ENCODE measurements at places on chromosomes 7 and 10.
A peak's percentile ranks its signal among the peaks of the same experiment; 100 is the strongest.

DNA sequence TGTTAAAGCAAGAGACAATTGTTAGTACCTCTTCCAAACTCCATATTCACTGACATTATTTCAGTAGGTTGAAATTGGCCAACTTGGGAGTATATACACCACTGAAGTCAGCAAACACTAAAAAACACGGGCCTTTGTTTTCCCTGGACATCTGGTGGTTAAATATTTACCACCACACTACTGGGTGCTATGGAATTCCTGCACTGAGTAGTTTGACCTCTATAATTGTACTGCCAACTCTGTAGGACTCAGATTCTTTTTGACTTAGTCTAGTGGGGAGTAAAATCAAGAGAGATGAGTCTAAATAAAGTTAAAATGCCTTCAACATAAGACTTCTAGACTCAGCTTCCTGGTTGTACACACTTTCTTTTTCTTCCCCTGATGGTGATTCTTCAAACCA, 41.3 kb upstream of the TES start:
- DNase-seq, result peak; percentile 48

- DNase-seq, result peak; percentile 79
Measured at GRCh38 chr7:48088559-48089045, 463 bp upstream of the UPP1 start.

GRCh38 chr10:712089-712488, 22.6 kb upstream of the DIP2C start:
- DNase-seq, result no peak

GRCh38 chr7:43905209-43905946, 1.0 kb downstream of the URGCP start:
- DNase-seq, result peak; percentile 38

DNA sequence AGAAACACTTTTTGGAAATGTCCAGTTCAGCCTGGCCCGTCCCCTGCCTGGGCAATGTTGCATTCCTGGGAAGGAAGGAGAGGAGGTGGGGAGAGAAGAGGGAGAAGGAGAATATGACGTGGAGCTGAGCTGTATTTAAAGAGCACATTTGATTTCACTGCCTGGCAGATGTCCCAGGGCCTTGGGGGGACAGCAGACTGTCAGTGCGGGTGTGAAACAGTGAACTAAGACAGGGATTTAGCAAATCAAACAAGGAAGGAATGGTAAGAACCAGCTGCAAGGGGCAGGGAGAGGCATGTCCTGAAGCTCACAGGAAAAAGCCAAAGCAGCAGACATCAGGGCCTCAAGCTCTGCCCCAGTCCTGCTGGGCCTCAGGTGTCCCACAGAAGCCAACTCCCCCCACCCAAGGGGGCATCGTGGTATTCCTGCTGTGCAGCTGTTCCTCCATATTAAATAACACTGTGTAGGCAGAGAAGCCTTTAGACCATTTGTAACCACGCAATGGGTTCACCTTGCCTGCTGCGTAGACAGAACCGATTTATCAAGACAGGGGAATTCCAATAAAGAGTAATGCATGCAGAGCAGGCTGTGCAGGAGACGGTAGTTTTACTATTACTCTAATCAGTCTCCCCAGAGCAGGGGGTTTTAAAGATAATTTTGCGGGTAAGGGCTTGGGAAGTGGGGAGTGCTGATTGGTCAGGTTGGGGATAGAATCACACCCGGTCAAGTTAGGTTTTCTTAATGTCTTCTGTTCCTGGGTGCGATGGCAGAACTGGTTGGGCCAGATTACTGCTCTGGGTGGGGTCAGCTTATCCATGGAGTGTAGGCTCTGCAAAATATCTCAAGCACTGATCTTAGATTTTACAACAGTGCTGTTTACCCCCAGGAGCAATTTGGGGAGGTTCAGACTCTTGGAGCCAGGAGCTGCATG, 18.3 kb downstream of the LEP start:
- no peak for DNase-seq

- DNase-seq, result no peak
Measured at GRCh38 chr10:75189266-75190096, 21.1 kb upstream of the VDAC2 start.

DNA sequence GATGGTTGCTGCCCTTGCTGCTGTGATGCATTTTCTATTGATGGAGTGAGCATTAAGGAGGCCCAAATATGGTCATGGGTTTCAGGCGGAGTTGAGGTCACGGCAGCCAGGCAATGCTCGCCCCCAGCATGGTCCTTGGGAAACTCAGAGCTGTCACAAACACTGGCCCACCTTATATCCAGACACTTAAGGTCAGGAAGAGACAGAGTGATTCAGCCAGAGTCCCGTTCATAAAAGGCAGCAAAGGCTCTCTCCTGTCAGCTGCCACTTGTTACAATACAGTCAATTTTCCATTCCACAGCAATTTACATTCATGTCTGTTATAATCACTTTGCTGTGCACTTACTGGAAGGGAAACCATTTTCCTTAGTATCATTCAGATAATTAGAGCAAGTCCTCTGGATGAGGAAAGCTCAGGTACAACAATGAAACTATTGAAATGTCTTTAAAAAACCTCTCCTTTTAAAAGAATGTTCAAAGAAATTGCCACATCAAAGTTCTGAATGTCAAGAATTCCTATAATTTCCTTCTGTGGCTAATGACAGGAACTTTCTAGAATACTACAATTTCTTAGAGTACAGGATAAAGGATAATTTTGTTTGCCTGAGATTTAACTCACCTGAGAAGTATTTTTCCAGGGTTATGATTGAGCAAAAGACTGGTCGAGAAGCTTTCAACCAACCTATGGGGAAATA, 14.8 kb upstream of the ANKRD1 start:
- DNase-seq, result no peak

- DNase-seq, result no peak
Measured at GRCh38 chr7:132256721-132257212, 319.5 kb downstream of the PLXNA4 start.

GRCh38 chr7:38842746-38843145, 66.2 kb downstream of the VPS41 start:
- no peak for DNase-seq

GRCh38 chr7:39085189-39085588, 107.5 kb downstream of the POU6F2 start:
- DNase-seq, result no peak

DNA sequence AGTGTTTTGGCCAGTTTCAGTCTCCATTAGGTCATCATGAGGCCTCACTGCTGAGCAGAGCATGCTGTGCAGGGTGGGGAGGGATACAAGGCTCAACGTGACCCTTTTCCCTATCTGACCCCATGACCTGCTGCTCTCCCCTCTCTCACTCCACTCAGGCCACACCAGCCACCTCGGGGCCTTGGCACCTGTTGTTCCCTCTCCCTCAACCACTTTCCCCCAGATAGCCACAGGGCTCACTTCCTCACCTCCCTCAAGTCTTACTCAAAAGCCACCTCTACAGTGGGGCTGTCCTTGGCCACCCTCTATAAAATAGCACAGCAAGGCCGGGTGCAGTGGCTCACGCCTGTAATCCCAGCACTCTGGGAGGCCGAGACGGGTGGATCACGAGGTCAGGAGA, 13.9 kb downstream of the SH3PXD2A start:
- DNase-seq, result no peak

DNA sequence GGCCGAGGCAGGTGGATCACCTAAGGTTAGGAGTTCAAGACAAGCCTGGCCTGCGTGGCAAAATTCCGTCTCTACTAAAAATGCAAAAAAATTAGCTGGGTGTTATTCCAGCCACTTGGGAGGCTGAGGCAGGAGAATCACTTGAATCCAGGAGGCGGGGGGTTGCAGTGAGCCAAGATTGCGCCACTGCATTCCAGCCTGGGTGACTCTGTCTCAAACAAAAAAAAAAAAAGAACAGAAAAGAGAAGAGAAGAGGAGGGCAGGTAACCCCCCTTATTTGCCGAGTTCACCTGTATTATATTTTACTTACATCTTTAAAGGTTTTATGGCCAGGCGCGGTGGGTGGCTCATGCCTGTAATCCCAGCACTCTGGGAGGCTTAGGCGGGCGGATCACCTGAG, 91.7 kb downstream of the RNF216 start:
- no peak for DNase-seq

DNA sequence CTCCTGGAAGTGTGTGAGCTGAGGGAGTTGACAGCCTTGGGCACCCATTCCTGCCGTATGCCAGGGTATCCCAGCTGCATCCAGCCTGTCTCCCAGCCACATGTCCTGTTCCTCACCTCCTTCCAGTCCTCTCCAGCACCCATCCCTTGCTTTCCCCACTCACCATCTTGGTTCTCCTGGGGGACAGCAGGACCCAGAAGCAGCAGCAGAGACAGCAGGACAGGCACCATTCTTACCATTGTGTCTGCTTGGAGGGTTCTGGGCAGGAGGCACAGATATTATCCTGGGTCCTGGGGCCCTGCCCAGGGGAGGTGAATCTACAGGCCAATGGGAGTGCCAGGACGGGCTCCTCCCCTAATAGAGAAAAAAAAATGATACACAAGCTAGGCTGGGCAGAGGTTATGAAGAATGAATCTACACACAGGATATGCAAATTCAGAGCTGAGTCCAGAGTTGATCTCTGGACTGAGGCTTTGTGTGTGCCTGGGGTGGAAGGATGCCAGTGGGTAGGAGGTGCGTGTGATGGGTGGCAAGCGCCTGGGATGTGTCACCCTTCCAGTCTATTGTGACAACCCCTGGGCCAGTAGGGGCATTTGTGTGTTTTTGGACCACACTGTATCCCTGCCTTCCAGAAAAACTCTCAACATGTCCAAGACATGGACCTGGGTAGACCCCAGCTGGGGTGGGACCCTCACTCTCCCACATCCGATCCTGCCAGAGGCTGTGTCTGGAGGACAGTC, at the start of gene AZGP1:
AZGP1 (minus strand) TSS at position 250 of the 740 bp plus-strand sequence; CDS start at position 239, 11 bp downstream.
- no peak for DNase-seq

GRCh38 chr7:5557920-5558401, 134.3 kb upstream of the TNRC18 start:
- no peak for DNase-seq

DNA sequence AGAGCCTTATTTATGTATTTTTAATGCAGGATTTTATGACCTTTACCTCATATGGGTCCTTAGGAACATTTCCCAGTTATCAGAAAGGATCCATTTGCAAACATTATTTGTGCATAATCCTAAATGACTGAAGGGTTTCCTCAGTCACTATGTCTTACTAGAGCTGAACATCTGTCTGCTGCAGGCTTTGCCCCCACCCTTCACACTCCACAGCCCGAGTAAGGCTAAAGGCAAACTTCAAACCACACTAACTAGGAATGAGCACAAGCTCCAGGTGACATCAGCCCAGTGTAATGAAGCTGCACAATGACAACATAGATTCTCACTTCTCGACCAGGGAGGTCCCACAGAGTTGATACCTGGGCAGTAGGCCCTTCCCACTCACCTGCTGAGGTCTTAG, 491.3 kb upstream of the MKI67 start:
- DNase-seq, result no peak

GRCh38 chr10:44774676-44775401, 136.3 kb upstream of the TMEM72 start:
- DNase-seq, result no peak

DNA sequence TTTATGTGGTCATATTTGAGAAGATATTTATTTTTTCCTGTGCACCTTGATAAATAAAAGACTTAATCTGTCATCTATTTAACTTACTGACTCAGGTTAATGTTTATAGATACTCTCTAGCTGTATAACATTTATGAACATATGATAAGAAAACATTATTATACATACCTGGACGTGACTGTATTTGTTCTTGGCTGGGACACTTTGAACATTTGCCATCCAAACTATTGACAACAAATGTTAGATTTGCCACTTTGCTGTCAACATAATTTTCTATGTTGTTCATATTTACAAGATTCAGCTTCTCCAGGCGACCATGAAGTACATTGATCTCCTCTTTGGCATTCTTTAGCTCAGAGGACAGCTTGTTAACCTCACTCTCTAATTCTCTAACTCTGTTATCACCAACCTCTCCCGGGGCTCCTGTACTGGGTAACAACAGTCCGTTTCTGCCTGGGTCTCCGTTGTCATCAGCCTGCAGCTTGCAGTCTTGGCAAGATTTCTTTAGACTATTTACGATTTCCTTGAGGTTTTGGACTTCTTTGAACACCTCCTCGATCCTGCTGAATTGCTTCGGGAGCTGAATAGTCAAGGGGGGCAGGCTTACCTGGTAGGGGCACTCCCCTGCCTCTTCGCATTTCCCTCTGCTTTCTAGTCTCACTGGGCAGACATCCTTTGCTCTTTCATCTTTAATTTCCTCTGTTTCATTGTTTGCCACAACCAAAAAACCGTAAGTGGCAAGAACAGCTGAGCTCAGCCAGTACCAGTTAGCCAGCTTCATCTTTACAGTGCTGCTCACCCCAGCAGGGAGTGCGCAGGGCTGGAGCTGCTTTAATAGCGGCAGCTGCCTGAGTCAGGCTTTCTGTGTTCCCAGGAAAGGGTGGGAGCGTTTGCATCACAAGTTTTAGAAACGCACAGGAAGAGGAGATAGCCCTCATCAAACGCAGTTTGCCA, at the start of gene FGL2:
FGL2 (minus strand) TSS at position 807 of the 954 bp plus-strand sequence; CDS start at position 781, 26 bp downstream.
- DNase-seq, result no peak

DNA sequence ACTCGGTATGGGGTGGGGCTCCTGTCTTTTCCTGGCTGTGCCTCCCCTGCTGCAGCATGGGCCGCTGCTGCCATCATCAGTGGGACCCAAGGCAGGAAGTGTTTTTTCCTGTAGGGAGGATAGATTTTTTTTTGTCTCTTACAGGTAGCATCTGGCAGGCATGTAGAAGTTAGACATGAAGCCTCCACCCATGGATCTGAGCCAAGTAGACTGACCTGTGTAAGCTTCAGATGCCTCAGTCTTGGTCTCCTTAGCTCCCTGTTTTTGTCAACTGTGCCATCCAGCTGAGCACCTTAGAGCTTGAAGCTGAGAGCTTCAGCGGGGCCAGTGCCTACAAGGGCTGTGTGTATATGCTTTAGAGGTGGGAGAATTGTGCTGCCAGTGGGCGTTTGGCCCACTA, 93.5 kb downstream of the AUTS2 start:
- DNase-seq, result no peak

DNA sequence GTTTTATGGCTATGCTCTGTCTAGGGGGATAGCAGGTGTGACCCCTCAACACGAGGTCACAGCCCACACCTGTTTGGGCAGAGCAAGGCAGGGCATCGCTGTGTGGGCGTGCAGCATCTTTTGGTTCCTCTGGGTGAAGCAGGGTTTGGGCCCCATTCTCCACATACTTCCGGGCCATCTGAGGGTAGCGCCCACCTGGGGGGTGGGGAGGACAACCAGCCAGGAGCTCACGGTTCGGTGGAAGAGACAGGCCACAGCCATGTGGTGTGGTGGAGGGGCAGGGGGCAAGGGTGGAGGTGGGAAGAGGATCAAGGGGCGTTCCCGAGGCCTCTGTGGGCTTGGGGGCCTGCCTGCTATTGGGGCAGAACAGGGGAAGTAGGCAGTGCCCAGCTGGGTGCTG, 2.4 kb downstream of the SH2B2 start:
- DNase-seq, result no peak

DNA sequence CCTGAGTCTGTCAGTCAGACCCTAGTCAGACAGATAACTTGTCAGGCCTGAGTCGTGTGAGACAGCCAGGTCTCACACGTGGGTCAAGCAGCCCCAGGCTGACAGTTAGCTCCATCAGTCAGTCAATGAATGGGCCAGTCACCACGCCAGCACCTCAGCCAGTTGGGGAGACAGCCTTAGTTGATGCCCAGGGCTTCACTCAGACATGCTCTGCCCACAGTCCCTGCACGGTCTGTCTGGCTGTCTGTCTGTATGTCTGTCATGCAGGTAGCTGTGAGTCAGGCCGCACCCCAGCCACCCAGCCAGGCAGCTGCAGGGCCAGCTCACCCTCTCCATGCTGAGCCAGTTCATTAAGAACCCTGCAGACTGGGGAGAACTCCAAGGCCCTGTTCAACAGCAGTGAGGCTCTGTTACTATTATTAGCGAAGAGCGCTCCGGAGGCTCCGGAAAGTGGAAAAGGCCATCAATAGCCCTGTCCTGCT, 141.1 kb upstream of the PCBD1 start:
- no peak for DNase-seq

- DNase-seq, result peak; percentile 10
Measured at GRCh38 chr10:92290076-92290836, 622 bp downstream of the CPEB3 start.

GRCh38 chr7:80150611-80151273, 16.1 kb downstream of the GNAI1 start:
- no peak for DNase-seq

All from HS-5 (cell line).